ENCODE measurements at places on chromosomes 7 and 10.

DNA sequence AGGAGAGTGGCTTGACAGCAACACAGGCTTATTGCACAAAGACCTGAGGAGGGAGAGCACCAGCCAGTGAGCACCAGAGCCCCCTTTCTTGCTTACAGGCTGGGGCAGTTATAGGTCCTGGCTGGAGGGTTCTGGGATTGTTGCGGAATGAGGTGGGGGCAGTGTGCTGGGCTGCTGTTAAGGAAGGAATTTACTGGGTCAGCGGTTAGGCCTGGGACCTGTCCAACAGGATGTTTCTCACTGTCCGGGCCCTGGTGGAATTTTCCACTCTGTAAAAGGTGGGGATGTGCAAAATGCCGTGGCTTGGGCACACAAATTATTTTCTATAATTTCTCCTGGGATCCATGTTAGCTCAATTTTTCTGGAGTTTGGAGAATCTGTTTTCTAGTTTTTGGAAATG, 757.3 kb downstream of the TYW1 start:
- no peak for DNase-seq

- DNase-seq = no peak
These were observed 17.1 kb downstream of the VOPP1 start for GRCh38 chr7:55555160-55555559.

DNA sequence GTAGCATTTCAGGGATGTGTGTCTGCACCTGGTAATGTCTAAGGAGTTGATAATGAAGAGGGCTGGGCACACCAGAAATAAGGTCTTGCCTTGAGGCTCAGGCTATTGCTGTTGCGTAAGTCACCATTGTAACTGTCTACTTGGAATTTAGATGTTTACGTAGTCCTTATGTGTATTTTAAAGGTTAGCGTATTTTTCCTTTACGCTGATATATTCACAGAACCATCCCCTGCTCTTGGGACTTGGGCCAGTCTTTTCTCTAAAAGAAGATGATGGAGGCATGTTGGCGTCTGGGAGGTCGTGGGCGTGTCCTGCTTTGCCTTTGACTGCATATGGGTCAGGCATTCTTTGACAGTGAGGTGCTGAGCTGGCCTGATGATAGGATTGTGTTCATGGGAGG, 14.7 kb downstream of the WDR37 start:
- no peak for DNase-seq

DNA sequence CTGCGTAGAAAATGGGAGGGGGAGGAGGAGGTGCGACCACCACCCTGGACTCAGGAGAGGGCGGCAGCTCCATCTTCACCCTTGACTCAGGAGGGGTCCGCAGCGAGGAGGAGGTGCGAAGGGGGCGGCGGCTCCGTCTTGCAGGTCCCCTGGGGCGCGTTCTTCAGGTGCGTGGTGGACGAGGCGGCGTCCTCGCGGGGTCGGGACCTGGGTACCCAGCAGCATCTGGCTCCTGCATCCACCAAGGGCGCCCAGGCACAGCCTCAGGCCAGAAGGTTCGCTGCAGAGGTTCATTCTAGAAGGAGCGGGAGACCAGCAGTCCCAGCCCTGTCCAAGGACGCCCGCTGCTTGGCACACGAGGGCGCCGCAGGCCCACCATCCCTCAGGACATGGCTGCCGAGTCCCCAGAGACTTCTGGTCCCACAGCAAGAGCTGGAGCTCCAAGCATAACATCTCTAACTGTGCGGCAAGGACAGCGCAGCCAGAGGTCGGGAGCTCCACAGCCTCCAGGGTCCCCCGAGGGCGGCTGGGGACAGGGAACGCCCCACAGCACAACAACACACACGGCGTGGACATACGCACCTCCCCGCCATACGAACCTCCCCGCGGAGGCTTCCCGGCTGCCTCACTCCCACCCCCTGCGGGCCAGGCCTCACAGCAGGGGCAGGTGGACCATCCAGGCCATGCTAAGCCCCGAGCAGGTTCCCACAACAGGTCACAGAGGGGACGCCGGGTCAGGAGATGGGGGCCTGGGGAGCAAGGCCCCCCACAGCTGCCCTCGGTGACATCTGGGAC, 16.8 kb upstream of the DPYSL4 start:
- no peak for DNase-seq

DNA sequence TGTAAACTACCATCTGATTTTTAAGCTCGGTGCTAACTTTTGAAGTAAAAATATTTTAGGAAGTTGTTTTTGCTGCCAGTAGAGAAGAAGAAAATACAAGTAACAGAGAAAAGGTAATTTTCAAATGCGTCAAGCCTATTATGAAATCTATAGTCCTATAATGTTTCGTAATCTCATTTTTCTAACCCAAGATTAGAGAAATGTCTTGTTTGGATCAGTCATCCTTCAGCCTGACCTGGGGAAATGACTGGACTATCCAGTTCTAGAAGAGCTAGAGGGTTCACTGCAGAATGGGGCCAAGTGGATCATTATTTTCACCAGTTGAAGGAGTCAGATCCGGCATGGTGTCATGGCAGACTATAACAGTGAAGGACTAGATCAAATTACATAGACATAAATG, 62.7 kb upstream of the FGL2 start:
- peak; percentile 21 for DNase-seq

GRCh38 chr7:47405921-47406800, 175.8 kb downstream of the TNS3 start:
- DNase-seq = peak; percentile 54

- DNase-seq = no peak
These were observed at the start of gene OR6B1 for GRCh38 chr7:144000020-144000419. TSS of gene OR6B1 (plus strand) at chr7:144000320. CDS start at chr7:144003997, 3,677 bp downstream.

DNA sequence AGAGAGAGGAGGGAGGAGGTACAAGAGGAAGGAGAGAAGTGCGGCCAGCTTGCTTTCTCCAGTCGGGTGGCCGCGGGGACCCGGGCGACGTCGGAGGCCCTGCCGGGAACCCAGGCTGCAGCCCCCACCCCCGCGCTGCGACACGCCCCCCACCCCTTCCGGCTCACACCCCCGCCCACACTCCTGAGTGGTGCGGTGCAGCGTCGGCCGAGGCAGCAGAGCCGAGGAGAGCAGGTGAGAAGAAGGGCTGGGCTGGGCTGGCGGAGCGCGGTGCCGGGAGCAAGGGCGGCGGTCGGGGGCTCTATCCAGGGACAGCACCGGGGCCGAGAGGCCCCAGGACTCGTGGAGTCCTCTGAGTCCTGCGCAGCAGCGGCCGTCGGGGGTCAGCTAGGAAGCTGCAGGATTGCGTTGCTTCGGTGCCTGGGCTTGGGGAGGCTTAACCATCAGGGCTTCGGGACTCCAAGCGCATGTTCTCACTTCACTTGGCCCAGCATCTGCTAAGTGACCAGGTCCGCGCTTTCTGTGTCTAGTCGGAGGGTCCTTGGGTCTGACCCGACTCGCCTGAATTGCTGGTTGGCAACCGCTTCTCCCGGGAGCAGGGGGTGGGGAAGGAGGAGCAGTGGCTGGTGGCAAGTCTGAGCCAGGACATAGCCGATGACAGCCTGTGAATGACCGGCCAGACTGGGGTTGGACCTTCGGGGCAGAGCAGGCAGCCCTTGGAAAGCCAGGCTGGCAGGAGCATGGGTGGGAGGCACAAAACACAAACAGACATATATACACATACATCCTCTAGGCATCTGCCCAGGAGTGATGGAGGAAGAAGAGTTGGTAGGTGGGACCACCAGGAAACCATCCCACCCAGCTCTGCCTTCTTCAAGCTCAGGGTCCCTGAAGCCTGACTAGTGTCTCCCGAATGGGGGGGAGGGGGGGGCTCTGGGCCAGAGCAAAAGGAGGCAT, 683 bp downstream of the CHAT start:
- DNase-seq = no peak

GRCh38 chr10:113423981-113424721, 128.7 kb upstream of the HABP2 start:
- DNase-seq = no peak

DNA sequence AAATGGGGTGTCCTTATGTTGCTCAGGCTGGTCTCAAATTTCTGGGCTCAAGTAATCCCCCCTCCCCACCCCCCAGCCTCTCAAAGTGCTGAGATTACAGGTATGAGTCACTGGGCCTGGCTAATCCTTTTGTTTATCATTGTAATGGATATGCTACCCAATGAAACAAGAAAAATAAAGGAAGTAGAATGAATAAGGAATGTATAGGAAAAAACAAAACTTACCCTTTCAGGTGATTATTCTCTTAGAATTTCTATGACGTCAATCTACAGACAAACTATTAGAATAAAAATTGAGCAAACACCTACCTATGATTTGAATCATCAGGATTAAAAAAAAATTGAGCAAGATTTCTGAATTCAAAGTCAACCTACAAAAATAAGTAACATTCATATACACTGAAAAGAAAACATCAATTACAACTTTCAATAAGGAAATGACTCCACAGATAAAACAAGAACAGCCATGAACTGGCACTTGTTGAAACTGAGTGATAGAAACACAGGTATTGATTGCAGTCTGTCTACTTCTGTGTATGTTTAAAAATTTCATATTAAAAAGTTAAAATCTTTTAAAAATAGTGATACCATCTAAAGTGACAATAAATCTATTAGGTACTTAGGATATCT, 12.2 kb downstream of the ADAM12 start:
- no peak for DNase-seq

- DNase-seq = no peak
These were observed 435.8 kb upstream of the MGMT start for GRCh38 chr10:129030996-129031843.

GRCh38 chr10:88759366-88760101, at the start of gene LIPN:
TSS of gene LIPN (plus strand) at chr10:88760020. CDS start at chr10:88761406, 1,386 bp downstream.
- DNase-seq = no peak

- DNase-seq = peak; percentile 29
These were observed 5.0 kb upstream of the ANKRD61 start for GRCh38 chr7:6026011-6026819.

- DNase-seq = no peak
These were observed 803.0 kb downstream of the GRM8 start for GRCh38 chr7:126449611-126450268.

DNA sequence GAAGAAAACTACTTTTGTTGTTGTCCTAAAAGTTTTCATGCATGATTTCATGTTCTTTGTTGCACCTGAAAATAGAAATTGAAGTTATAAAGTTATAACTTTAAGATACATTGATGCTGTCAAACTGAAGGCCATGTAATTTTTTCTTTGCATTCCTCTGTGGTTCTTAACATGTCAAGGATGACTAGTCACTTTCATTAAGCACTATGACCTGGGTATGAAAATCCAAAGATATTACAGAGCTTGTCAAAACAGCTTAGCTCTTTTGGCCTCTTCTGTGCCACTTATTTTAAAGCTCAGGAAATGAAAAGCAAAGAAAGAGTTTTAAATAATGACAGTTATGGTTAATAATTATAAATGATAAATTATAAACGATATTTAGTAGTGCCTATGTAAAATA, 241.6 kb upstream of the CACNA2D1 start:
- no peak for DNase-seq

GRCh38 chr7:140771826-140772225, 75.3 kb downstream of the NDUFB2 start:
- no peak for DNase-seq

DNA sequence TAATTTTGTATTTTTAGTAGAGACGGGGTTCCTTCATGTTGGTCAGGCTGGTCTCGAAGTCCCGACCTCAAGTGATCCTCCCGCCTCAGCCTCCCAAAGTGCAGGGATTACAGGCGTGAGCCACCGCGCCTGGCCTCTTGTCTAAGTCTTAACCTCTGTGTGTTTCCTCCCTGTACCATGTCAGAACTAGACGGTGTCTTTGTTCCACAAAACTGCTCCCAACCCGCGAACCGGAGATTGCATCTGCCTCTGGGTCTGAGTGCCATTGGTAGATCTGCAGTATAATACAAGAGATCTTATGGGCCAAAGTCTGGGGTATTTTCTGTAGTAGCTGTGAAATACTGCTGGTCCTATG, 1.3 kb upstream of the EEF1AKMT2 start:
- no peak for DNase-seq

DNA sequence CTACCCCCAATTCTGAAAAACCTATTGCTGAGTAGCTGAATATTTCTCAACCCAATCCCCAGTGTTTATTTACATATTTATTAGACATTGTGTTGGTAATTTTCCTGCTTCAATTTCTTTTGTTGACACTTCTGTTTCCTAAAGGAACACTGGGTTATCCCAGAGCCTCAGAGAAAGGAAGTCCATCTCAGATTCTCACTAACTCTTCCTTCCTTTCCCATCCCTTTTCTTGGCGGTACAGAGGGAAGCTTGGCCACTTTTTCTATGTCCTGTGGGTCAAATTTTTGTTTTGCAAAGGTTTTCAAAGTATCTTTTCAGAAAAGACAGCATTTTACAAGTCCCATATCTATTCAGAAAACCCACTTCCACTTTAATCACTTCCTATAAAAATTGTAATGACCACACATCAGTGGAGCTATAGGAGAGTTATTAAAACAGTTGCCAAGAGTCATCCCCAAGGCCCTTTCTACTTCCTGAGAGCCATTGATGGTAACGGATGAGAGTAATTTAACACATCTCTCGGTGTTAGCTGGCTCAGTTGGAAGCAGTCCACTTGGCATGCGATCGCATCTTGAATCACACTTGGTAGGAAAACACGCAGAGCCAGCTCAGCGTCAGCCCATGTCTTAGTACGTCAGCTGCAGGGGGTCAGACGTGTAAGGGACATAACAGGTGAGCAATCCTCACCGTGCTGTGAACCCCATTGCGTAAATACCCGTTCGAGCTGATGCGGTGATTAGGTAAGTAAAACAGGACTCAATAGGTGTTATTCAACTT, 231.1 kb upstream of the ADARB2 start:
- no peak for DNase-seq

DNA sequence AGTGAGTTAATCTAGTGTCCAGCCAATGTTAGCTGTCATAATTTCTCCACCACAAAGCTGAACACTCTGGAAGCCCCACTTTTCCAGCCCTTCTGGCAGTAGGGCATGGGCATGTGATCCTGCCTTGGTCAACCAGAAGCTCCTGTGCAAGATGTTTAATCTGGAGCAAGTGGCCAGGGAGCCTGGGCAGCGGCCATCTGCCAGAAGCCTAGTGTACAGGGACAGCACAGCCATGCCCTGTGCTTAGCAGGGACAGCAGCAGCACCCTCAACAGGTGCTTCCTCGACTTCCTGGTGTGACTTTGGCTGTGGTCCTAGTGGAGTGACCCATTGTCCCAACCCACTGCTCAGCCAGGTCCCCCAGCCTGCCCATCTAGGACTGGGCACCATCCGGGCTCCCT, 10.3 kb downstream of the RBP3 start:
- DNase-seq = no peak

GRCh38 chr10:78071140-78071856, 37.6 kb downstream of the RPS24 start:
- no peak for DNase-seq

GRCh38 chr7:1954366-1955004, 278.3 kb downstream of the MAD1L1 start:
- DNase-seq = no peak

GRCh38 chr7:131045526-131045925, 282.1 kb upstream of the MKLN1 start:
- no peak for DNase-seq

GRCh38 chr10:62082729-62083411, 181.4 kb downstream of the ARID5B start:
- no peak for DNase-seq

Measured in NCI-H2029 (cell line).